Placental pericyte (primary cell): ENCODE measurements at places on chromosomes 6 and 20. TPM values are rescaled to one million over a fixed set of nuclear protein-coding genes. Genes with fewer than 3 reads are reported as not detected.

TPD52L1 gene
- total RNA-seq, result 0.29 and 1.3 TPM in 2 replicates

BTN1A1 gene
- total RNA-seq, result not detected in 2 replicates

DDX43 gene
- total RNA-seq, result 4.2 and 14.4 TPM in 2 replicates

EPB41L1 gene
- total RNA-seq, result 5.0 and 12.0 TPM in 2 replicates

LY6G6D gene
- not detected in 2 replicates for total RNA-seq

CCM2L gene
- not detected in 2 replicates for total RNA-seq

OR12D3 gene
- not detected in 2 replicates for total RNA-seq

GINS1 gene
- total RNA-seq, result 1.5 and 24.5 TPM in 2 replicates

SYCP2 gene
- total RNA-seq, result 0.22 and 1.7 TPM in 2 replicates

OPN5 gene
- not detected in 2 replicates for total RNA-seq

RIMS4 gene
- total RNA-seq, result not detected in 2 replicates

PPP1R11 gene
- 39.1 and 41.6 TPM in 2 replicates for total RNA-seq

PDYN gene
- not detected in 2 replicates for total RNA-seq

PI16 gene
- 0.14 TPM in 1 of 2 replicates, not detected in the other for total RNA-seq

PLAGL2 gene
- 5.3 and 6.8 TPM in 2 replicates for total RNA-seq

PYGB gene
- 172 and 182 TPM in 2 replicates for total RNA-seq

TCF15 gene
- total RNA-seq, result not detected in 2 replicates

VWA7 gene
- total RNA-seq, result 0.14 and 0.44 TPM in 2 replicates

CDYL gene
- total RNA-seq, result 84.6 and 123 TPM in 2 replicates

COL19A1 gene
- under 0.01 and 1.9 TPM in 2 replicates for total RNA-seq

CTSZ gene
- total RNA-seq, result 134 and 156 TPM in 2 replicates

CRISP1 gene
- not detected in 2 replicates for total RNA-seq

PAK5 gene
- not detected in 2 replicates for total RNA-seq

LPA gene
- not detected in 2 replicates for total RNA-seq

NFATC2 gene
- total RNA-seq, result 1.1 and 4.7 TPM in 2 replicates

XKR7 gene
- not detected in 2 replicates for total RNA-seq

EFCAB8 gene
- total RNA-seq, result under 0.01 and 0.14 TPM in 2 replicates

FKBP1C gene
- 0.44 and 1.0 TPM in 2 replicates for total RNA-seq

DNMT3B gene
- total RNA-seq, result 2.2 and 5.2 TPM in 2 replicates

CGAS gene
- 10.9 and 20.0 TPM in 2 replicates for total RNA-seq

RBM24 gene
- 0.88 and 9.3 TPM in 2 replicates for total RNA-seq

RNF5 gene
- total RNA-seq, result 24.3 and 35.6 TPM in 2 replicates

MICB gene
- 22.5 and 49.2 TPM in 2 replicates for total RNA-seq

L3MBTL3 gene
- 9.6 and 12.6 TPM in 2 replicates for total RNA-seq

UBD gene
- not detected in 2 replicates for total RNA-seq

SLC17A1 gene
- total RNA-seq, result not detected in 2 replicates

OVOL2 gene
- not detected in 2 replicates for total RNA-seq

RSPO3 gene
- total RNA-seq, result 0.57 and 0.66 TPM in 2 replicates

SLC17A2 gene
- not detected in 2 replicates for total RNA-seq

SLC22A16 gene
- total RNA-seq, result not detected in 2 replicates

SOBP gene
- 0.44 and 1.9 TPM in 2 replicates for total RNA-seq

LZTS3 gene
- total RNA-seq, result 6.0 and 6.3 TPM in 2 replicates

NOP56 gene
- 148 and 182 TPM in 2 replicates for total RNA-seq

DEF6 gene
- total RNA-seq, result 0.22 and 0.57 TPM in 2 replicates

SLC13A3 gene
- 1.3 and 4.6 TPM in 2 replicates for total RNA-seq
